PC-3 (cell line): ENCODE measurements at places on chromosomes 1 and 21. TPM values are rescaled to one million over a fixed set of nuclear protein-coding genes. Genes with fewer than 3 reads are reported as not detected.

The HSPB7 gene
- not detected in 2 replicates for total RNA-seq

The MARK1 gene
- 0.40 and 1.5 TPM in 2 replicates for total RNA-seq

The ANKRD45 gene
- total RNA-seq: not detected in 2 replicates

The KRTAP7-1 gene
- not detected in 2 replicates for total RNA-seq

The CRP gene
- total RNA-seq: not detected in 2 replicates

The FMO2 gene
- not detected in 2 replicates for total RNA-seq

The GPX7 gene
- total RNA-seq: not detected in 2 replicates

The TOR3A gene
- 70.8 and 95.5 TPM in 2 replicates for total RNA-seq

The VANGL1 gene
- total RNA-seq: 23.1 and 40.5 TPM in 2 replicates

The MAP10 gene
- total RNA-seq: not detected in 2 replicates

The COL6A2 gene
- 521 and 654 TPM in 2 replicates for total RNA-seq

The IFI44L gene
- 4.1 and 5.5 TPM in 2 replicates for total RNA-seq

The SPRR1A gene
- not detected in 2 replicates for total RNA-seq

DNA sequence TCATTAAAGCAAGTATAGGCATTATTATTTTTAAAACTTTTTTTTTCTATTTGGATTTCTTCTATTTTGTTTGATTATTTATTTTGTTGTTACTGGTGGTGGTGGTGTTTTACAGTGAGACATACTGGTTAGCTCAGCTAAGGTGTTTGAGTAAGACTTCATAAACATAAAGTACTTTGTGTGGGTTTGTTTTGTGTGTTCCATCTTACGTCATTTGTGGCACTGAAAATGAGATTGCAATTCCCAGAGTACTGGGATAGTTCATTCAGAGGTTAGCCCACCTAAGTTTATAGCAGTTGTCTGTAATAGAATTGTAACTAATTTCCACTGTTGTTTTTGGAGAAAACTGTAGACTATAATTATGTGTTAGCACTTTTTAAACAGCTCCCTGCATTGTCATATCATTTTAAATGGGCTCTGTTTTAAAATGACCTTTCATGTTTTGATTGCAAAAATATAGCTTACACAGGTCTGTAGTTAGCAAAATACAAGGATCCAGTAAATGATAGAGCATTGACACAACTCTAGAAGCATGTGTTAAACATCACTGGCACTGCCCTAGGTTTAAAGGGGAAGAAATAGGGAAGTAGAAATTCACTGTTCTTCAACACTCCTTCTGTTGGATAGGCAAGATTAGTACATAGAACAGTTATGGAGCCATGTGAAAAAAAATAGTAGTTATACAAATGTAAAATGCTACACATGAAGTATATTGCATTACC, 171.7 kb downstream of the NFIA start:
- no peak for DNase-seq

GRCh38 chr1:221230605-221231004, 351.4 kb downstream of the HLX start:
- peak; percentile 24 for DNase-seq

GRCh38 chr21:41615613-41616012, 107.7 kb upstream of the TMPRSS2 start:
- DNase-seq: peak; percentile 59

DNA sequence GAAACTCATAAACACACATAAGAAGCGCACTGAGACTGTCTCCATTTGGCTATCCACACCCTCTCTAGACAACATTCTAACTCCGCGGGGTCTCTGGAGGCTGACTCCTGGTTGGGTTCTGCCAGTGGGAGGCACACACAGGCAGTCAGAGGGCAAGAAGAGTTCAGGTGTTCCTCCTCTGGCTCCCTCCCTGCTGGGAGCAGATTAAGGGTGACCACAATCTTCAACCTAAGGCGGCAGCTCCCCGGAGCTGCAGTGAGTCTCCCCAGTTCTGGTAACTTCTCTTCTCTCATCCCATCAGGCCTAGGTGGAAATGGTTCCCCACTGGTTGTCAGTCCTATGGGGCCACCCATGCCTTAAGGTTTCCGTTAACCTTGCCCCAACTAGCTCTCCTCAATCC, 7.4 kb upstream of the TENT5C start:
- no peak for DNase-seq

DNA sequence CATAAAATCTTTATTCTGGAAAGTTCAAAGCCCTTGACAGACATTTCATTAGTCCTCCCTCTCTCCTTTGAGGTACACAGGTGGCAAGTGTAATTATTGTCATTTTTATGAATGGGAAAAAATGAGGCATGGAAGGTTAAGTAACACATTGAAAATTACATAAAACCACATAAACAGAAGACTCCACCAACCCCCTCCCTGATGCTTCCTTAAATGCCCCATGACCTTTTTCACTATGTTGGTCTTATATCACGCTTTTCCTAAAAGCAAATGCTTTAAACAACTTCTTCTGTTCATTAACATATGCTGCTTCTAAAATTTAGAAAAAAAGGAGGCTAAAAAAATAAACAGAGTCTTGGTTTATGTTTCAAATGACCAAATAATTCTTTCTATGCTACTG, 648.4 kb downstream of the PTPRC start:
- DNase-seq: no peak

- no peak for DNase-seq
Observed at GRCh38 chr1:161298116-161298515, 11.7 kb downstream of the MPZ start.

GRCh38 chr1:23381233-23381885, 11.7 kb upstream of the ZNF436 start:
- DNase-seq: no peak

- DNase-seq: no peak
Observed at GRCh38 chr1:26516987-26517765, 12.4 kb upstream of the RPS6KA1 start.

- DNase-seq: no peak
Observed at GRCh38 chr1:231045286-231045685, 5.2 kb upstream of the FAM89A start.

DNA sequence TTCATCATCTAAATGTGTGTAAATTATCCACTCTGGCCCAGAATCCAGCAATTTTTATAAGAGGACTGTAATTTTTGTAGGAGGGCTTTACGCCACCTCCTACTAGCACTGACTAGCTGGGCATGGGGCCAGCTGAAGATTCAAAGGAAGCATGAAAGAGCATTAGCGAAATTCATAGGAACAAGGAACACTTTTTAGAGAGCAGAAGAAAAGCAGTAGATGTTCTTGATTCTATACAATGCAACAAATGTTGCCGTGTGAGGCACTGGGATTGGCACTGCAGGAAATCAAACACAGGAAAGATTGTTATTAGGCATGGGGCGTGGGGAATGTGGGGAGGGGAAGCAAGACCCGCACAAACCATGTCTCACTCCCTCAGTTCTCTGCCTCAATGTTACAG, 58.4 kb upstream of the PARP1 start:
- no peak for DNase-seq

- peak; percentile 36 for DNase-seq
Observed at GRCh38 chr1:23421753-23422240, 2.8 kb downstream of the TCEA3 start.

DNA sequence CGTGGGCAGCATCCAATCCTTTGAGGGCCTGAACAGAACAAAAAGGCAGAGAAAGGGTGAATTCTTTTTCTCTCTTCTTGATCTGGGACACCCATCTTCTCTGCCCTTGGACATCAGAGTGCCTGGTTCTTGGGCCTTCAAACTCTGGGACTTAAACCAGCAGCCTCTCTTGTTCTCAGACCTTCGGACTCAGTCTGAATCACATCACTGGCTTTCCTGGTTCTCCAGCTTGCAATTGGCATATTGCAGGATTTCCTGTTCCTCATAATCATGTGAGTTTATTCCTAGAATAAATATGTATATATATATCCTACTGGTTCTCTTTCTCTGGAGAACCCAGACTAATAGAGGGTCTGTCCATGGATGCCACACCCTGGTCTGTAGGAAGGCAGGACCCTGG, 16.3 kb upstream of the TENT5C start:
- no peak for DNase-seq

GRCh38 chr1:157138220-157139051, at the start of gene ETV3:
Gene ETV3, minus strand, starts transcription at chr1:157138395. Its CDS starts 2,043 bp downstream, at chr1:157136352.
- peak; percentile 94 for DNase-seq

GRCh38 chr21:38903690-38904139, 98.0 kb downstream of the ETS2 start:
- DNase-seq: no peak

GRCh38 chr1:247332623-247333361, 1.1 kb upstream of the ZNF496 start:
- DNase-seq: peak; percentile 50

- peak; percentile 78 for DNase-seq
Observed at GRCh38 chr1:244280859-244281258, 170.8 kb downstream of the ADSS2 start.

DNA sequence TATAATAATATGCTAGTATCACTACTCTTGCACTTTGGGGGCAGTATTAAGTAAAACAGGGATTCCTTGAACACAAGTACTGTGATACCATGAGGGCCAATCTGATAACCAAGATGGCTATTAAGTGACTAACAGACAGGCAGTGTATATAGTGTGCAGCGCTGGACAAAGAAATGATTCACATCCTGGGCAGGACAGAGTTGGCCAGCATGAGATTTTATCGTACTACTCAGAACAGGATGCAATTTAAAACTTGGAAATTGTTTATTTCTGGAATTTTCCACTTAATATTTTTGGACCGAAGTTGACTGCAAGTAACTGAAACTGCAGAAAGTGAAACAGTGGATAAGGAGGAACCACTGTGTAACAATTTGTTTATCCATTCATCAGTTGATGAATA, 74.6 kb downstream of the DNTTIP2 start:
- peak; percentile 95 for DNase-seq

DNA sequence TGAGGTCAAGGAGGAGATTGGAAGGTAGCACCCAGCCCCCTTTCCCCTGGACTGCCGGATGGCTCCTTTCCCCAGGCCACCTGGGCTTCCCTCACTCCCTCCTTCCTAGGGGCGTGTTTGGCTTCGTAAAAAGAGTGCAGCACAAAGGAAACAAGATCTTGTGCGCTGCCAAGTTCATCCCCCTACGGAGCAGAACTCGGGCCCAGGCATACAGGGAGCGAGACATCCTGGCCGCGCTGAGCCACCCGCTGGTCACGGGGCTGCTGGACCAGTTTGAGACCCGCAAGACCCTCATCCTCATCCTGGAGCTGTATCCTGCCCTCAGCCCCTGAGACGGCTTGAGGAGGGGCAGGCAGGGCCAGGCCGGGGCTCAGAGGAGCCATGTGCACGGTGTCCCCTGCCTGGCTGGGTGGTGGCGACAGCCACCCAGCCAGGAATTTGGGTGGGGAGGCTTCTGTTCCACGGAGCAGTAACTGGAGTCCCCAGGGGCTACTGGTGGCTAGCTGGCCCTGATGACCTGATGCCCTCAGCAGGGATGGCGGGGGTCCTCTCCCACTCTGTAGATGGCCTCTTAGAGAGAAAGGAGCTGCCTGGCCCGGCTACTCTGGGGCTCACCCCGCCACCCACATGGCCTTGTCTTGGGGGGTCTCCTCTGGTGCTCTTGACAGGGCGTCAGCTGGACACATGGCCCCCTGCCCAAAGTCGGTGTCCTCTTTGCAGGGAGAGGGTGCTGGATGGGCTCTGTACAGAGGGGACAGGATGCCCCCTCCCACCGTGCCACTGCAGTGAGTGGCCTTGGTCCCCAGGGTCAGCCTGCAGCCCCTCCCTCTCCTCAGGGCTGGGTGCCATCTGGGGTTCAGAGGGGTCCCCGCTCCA, 39.5 kb downstream of the TRIM11 start:
- DNase-seq: no peak

GRCh38 chr1:71986160-71986559, 296.2 kb downstream of the NEGR1 start:
- no peak for DNase-seq

GRCh38 chr1:77188770-77189169, 30.5 kb downstream of the PIGK start:
- DNase-seq: no peak

DNA sequence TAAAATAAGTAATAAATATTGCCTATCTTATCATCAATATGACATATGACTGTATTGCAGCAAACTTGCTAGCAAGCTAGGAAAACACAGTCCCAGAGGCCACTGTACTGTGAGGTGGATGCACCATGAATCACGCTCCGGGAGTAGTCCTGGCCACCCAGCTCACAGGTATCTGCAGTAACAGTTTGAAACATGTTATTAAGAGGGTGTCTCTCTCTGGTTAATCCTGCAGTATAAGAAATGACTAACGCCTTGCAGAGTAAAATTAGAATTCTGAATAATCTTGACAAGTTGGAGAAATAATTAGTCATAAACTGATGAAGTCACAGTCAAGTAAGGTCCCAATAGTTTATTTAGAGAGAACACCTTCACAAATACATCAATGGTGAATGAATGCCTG, 34.0 kb upstream of the DPT start:
- no peak for DNase-seq

DNA sequence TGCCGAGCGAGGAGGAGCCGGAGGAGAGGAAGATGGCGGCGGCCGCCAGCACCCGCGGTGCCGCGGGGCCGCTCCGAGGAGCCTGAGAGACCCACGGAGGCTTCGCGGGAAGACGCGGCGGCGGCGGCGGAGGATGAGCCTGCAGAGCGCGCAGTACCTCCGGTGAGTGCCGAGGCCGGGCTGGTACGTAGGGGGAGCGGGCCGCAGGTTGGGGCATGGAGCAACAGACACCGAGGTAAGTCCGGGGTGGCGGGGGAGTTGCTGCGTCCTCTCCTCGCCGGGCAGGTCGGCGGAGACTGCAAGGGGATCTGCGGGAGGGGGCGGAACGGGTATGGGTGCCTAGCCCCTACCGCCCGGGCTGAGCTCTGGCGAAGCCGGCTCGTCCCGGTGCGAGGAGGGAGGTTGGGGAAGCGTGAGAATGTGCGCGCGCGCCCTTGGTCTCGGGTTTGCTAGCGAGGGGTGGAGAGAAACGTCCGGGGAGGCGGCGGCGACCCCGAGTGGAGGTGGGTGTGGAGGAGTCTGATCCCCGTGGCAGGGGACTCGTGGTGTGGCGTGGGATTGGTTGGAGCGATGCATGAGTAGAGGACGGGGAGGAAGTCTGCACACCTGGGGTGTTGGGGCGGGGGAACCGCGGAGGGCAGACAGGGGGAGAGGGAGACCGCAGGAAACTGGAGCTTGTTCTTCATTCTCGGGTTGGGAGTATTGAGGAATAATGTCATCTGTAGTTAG, at the start of gene SMG7:
TSS of gene SMG7 (plus strand) at position 12 of the 729 bp plus-strand sequence. CDS start at position 134, 122 bp downstream.
- no peak for DNase-seq

DNA sequence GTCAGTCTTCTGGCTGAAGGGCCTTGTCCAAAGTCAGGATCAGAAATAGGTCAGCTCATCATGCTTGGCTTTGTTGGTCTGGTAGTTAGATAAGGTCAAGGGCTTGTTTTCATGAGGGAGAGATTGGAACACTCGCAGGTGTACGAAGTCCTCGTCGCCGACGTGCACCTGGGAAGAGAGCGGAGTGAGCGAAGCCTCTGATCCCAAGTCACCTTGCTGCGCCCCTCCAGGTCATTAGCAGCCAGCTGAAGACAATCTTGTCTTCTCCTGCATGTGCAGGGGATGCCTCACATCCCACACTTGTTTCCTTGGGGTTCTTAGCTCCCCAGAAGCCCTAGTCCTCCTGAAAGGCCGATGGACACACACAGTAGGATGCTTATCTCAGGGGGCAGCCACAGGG, 1.9 kb downstream of the CSTB start:
- no peak for DNase-seq
